CD4-positive, alpha-beta T cell treated with Interleukin-2 at 100 ng/mL for 4 hours (primary cell): ENCODE measurements at places on chromosomes 2 and 18.

DNA sequence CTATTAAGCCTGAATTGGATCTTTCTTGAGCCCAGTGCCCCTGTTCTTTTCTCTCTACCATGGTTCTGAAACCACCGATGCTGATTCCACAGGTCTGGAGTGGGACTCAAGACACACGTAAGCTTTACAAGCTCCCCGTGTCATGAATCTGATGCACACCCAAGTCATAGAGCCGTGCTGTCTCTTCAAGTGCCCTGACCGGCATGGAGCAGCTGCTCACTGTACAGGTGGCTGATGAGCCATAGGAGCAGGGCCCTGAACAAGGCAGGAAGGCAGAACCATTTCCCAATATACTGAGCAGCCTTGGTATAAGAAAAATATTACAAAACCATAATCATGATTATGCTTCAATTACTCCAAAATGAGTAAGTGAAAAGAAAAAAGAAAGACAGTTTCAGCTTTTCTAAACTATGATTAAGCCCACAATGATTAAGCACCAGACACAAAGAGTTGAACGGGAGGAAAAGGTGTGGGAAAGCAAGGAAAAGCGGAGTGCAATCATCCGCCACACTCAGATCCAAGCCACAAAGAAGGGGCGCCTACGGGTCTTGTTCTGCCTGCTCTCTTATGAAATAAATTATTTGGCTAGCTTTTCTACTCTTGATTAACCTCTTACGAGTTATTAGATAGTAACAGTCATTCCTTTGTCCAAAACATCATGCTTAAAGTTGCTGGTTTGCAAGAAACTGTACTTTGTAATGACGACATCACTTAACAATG lies 41.7 kb downstream of the NOL10 start:
- no peak for DNase-seq

DNA sequence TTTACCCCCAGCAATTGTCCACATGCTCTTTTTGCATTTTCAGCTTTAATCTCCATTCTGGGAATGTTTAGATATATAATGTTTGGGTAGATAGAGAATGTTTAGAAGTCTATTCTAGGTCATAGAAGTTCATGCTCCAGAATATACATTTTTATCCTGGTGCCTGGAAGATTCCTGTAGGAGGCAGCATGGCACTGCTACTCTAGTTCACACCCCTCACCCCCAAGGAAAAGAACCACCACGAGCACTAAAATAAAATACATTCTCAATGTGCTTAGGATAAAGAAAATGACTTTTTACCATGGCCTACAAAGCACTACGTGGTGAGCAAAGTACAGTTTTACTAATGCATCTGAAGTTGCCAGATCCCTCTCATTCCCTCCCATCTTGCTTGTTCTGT lies 53.8 kb downstream of the MYO1B start:
- DNase-seq, result no peak

DNA sequence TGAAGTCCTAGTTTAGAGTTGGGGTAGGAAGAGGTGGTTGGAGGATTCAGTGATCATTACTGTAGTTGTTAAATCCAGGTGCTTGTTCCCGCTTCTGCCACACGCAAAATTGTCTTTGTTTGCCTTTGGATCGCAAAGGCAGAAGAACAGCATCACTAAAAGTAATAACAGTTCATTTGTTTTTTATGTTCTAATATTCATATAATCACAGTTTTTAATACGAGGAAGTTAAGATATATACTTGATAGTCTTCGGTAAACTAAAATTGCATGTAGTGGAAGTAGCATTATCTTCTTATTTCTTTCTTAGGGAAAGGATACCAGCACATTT lies 365 bp downstream of the NDUFB3 start:
- no peak for DNase-seq

DNA sequence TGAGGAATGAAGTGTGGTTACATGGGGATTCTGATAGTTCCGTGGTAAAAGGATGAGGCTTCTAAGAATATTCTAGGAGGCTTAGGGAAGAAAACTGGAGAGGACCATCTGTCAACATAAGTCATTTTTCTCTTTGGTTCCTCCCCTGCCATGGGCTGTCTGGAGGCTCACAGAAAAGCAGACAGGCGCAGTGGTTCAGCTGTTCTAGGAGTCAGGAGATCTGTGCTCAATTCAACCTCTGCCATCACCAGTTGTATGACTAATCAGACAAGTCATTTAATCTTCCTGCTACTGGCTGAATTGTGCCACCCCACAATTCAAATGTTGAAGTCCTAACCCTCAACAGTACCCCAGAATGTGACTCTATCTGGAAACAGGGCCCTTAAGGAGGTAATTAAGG lies 36.4 kb downstream of the ADAM17 start:
- no peak for DNase-seq

- no peak for DNase-seq
Measured at GRCh38 chr2:156473445-156473844, 37.3 kb downstream of the GPD2 start.

DNA sequence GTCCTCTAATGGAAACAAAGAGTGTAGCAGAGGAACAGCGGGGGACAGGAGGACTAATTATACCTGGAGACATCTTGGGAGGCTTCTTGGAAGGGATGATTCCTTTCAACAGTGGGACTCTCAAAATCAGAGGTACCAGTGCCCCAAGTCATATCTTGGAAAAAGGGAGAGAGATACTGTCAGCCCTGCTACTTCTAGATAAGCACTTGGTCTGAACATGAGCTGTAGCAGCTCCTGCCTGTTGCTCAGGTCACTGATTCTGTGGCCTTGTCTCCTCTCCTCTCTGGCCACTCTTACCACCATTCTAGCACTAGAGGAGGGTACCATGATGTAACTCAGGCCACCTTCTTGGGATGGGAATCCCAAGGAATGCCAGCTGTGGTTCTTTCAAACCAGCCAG lies 54.5 kb downstream of the MFSD6 start:
- DNase-seq, result no peak

- no peak for DNase-seq
Measured at GRCh38 chr2:42117182-42117579, 52.0 kb upstream of the EML4 start.

DNA sequence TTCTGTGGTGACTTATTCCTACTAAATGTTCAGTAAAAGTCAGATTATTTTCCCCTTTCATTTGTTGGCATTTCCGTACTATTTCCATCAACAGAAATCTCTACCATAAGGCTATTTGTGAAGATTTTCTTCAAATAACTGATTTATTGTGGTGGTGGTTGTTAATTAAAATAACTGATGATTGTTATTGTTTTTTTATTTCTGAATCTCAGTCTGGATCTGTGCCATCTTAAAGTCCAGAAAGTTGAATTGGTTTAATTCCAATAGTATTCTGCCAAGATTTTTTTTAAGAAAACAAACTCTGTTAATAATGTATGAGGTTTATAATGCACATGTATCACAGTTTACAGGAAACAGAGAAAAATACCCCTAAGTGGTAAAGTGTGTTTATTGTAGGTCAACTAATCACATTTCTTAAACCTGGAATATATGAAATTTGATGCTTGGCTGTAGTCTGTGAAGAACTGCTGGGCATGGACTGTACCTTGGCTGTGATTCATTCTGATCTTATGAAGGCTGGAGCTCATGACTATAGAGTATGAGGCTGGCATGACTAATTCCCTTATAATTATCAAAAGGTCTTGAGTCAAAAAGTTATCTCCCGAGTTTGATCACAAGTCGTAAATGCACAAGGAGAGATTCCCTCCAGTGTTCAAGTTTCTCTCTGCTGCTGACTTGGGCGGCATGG lies 134.2 kb upstream of the RND3 start:
- no peak for DNase-seq
